Hypothalamus (tissue), 51 donors: ENCODE measurements at places on chromosomes 4 and X.

DNA sequence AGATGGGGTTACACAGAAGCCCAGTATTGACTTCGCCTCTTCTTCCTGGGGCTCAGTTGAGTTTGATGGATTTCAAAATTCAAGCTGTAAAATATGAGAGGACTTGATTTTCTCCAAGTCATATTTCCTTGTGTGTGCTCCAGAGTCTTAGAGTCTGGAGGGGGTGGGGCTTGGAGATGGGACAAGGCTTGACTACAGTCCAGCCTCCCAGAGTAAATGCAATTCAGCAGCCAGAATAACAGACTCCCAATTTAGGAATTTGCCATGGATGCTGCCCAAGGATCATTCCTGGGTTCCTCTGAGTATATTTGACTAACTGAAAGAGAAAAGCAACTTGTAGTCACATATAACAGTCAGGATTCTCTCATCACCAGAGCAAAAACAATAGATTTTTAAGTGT, 53.7 kb upstream of the RBPJ start:
- no peak for DNase-seq

DNA sequence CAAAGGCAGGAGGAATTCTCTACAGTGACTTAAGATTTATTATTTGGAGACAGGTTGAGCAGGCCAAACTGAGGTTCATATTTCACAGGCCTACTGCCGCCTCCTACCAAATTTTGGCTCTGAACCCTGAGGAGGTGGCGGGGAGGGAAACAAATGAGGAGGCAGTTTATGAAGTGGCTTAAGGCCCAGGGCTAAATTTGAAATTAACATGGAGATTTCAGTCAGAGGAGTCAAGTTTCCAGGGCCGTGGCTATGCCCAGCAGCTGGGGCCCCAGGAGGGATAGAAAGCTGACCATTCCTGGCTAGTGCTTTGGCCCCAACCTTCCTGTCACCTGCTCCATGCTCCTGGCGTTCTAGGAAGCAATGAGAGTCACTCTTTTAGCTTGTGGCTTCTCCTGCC, 73.4 kb upstream of the ARHGAP36 start:
- DNase-seq, result no peak

GRCh38 chrX:3940000-3940610, 226.7 kb upstream of the PRKX start:
- DNase-seq, result no peak

DNA sequence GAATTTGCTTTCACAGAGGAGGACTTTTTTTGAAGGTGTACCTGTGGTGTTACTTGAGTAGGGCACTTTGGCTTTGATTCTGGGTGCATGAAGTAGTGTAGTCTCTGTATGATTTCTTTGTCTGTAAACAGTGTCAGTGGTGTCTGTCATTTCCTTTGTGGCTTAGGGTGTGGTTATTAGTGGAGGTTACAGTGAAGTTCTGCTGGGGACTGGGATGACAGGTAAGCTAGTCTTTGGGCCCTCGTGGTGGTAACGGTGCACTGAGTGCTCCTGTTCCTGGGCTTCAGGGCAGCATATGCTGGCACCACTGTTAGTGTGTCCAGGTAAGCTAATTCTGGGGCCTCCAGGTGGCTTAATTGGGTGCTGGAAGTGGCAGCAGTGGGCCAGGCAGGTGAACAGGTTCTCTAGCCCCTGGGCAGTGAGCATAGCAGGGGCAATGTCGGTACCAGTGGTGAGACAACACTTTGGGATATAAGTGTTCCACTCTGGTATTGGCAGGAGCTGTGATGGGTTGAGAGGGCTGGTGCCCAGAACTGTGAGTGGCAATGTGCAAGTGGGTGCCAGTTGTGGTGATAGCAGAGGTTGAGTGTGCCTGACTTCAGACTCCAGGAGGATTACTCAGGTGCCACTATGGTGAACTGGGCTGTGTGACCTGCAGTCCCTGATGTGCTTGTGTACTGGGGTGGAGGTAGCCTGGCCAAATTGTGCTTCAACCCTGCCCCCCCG, 26.0 kb upstream of the VSIG1 start:
- no peak for DNase-seq

GRCh38 chrX:123331859-123332258, 147.8 kb downstream of the GRIA3 start:
- no peak for DNase-seq

DNA sequence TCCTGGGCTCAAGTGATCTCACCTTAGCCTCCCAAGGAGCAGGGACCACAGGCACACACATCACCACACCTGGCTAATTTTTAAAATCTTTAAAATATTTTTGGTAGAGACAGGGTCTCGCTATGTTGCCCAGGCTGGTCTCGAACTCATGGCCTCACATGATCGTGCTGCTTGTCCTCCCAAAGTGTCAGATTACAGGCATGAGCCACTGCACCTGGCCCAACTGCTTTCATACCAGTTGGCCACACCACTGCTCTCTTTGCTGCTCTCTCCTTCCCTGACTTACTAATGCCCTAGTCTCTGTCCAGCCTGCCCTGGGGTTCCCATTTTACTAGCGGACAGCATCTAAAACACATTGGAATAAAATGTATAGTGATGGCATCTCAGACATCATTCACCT, 67.1 kb downstream of the CLDN22 start:
- DNase-seq, result no peak

GRCh38 chr4:36292556-36293188, 11.3 kb downstream of the DTHD1 start:
- DNase-seq, result peak; percentile 21

DNA sequence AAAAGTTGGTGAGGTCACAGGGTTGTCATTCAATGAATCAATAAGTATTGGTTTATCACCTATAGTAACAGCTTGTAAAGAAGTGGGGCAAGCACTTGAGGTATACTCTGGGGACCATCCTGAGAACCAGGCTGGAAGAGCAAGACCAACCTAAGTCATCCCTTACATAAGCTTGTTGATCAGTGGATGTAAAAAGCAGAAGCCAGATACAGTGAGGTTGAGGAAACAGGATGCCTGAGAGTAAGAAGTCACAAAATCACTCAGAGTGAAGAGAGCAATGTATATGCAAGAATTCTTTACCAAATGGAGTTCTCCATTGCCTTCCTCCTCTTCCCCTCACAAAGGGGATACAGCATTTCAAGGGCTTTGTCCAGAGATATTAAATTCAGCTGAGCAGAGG, 76.3 kb upstream of the PACRGL start:
- DNase-seq, result no peak

DNA sequence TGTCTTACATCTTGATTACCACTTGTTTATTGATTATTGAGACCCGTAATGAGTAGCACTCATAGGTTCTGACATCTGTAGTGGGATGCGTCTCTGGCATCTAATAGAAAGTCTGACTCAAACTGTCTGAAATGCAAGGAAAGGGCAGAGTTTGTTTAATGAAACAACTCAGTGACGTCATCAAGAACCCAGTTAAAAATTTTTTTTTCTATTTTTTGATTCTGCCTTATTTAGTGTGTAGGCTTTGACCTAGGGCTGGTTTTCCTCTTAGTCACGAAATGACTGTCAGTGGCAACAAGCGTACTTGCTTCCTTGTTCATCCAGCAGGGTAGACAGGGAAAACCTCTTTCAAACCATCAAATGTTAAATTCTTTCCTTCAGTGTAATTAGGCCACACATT, 3.1 kb upstream of the CDKL5 start:
- DNase-seq, result no peak

- DNase-seq, result peak; percentile 37
Observed at GRCh38 chrX:91434351-91435168, at the start of gene PABPC5. TSS of gene PABPC5 (plus strand) at chrX:91434839. CDS start at chrX:91435578, 739 bp downstream.

DNA sequence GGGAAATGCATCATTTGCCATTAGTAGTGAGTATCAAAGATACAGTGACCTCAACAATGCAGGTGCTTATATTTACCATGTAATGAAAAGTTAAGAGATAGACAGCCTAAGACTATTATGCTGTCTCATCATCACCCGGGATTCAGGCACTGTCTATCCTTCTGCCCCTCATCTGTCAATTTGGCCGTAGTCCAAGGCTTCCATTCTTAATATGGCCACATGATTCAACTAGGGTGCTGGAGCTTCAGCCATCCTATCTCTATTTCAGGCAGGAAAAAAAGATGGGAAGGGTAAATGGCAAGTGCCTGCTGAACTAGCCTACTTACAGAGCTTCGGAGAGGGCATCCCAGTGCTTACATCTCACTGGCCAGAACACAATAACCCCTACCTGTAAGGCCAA, 196.7 kb upstream of the LNX1 start:
- DNase-seq, result no peak

GRCh38 chrX:107730991-107731766, 44.4 kb downstream of the TSC22D3 start:
- DNase-seq, result no peak

DNA sequence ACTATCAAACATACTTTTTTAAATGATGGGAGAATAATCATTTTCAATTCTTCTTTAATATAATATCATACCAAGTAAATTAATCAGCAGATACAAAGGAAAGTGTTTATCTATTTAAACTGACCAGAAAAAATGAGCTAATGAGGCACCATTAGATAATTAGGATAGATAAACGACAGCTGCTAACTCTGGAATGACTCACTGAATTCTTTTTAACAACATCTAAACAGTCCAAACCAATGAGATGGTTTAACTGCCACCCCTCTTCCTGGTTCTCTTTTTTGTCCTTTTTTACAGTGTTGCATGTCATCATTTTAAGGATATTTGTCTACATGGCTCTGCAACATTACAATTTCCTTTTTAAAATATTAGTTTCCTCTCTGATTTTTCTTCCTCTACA, 41.6 kb downstream of the UNC5C start:
- no peak for DNase-seq

GRCh38 chr4:123418351-123418931, 21.8 kb downstream of the SPRY1 start:
- no peak for DNase-seq

GRCh38 chr4:76767983-76768382, 130.0 kb downstream of the SOWAHB start:
- no peak for DNase-seq

- no peak for DNase-seq
Observed at GRCh38 chr4:154521607-154522006, 28.6 kb downstream of the PLRG1 start.

DNA sequence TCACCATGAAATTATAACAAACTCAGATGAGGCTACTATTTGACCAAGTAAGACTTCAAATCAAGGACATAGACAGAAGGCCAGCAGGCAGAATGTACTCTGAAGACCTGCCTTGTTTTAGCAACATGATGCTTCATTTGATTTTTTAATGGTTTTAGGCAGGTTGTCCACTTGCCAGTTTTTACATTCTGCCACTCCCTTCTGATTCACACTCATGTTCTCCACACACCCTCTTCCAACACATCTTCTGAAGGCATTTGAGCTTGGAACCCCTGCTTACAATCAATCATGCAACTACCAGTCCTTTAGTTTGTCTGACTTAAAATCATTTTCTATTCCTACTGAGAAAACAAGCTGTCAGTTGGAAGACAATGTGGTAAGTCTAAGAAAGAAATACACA, 114.9 kb upstream of the SMIM31 start:
- DNase-seq, result no peak

- DNase-seq, result no peak
Observed at GRCh38 chr4:186020106-186020792, 48.7 kb upstream of the TLR3 start.

GRCh38 chr4:185235843-185236503, 26.6 kb downstream of the SNX25 start:
- DNase-seq, result no peak

DNA sequence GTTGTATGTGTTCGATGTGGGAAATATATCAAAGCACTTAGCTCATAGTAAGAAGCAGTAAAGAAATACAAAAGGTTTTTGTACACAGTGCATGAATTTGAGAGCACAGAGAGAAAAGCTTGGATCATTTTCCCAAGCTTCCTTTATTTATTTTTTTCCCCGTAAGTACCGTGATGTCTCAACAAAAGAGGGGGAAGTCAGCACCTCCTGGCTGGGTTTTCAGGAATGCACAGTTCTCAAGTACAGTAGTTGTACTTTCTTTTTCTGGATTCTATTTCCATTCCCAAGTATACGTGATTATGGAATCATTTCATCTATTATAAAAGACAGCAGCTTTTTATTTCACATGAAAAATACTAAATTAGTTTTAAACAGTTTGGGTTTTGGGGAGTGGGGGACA, 171.5 kb upstream of the EDNRA start:
- DNase-seq, result no peak

DNA sequence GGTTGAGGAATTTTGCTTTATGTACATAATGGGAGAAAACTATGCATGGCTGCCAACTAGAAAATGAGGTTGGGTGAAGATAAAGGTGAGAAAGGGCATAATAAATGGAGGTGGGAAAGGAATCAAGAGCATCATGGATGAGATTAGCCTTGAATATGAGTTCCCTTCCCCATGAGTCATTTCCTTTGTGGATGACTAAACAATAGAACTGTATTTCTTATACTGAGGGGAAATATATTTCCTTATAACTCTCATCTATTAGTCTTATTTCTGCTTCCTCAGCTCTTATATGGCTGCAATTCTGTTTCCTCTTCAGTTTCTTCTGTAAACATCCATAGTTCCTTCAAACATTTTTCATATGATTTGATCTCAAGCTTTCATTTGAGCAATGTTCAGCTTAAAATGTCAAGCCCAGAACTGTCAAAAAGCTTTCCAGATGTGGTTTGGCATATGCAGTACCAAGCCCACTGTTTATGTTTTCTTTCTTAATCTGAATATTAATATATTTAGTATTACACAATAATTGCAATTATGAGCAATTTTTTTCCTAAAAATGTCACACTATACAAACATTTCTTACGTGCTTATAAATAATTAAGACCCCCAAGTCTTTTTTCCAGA, 100.7 kb upstream of the GRPR start:
- no peak for DNase-seq

DNA sequence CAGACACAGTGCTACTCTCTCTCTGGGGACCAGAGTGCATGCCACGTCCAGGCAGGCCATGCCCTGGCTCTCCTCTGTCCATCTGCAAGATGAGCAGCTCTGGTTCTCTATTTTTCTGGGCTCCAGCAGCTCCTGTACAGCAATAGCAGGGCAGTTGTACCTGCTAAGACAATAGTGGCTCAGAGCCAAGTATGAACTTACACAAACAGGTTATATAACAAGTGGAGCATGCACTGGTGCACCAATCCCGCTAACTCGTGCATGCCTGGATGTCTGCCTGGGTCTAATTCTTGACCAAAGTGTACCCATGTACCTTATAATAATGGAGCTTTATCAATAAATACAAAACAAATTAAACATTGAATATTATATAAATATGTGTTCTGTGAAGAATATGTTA, 392.3 kb downstream of the CENPC start:
- DNase-seq, result no peak

DNA sequence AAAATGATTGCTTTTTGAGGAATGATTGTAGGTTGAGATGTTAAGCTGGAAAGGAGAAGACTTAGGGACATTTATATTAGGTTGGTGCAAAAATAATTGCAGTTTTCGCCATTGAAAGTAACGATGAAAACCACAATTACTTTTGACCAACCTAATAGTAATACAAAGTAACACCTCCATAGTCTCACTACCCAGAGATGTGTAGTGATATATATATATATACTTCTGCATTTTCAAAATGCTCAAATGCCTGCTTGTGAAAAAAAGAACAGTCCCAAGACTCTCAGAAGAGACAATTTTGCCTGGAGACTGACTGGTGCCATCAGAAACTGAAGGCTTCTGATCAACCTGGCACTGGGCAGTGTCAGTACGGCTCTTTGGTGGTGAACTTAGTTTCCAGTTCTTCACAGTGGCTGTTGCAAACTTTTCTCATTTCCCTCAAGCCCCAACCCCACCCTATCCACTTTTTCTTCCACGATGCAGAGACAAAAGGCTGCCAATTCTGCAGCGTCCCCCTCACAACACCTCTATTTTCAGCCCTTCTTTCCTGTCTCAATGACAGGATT, 35.1 kb upstream of the TAPT1 start:
- DNase-seq, result no peak

GRCh38 chr4:81118086-81118485, 87.6 kb downstream of the BMP3 start:
- DNase-seq, result no peak
